ENCODE measurements at places on chromosomes 11 and 22. TPM values are rescaled to one million over a fixed set of nuclear protein-coding genes. Genes with fewer than 3 reads are reported as not detected.

C11orf52 gene
- 0.51 TPM for total RNA-seq

GRAP2 gene
- not detected for total RNA-seq

GRCh38 chr22:26798462-26799065 is 141.2 kb downstream of the MIAT start:
- no peak overlapping the region for H3K4me3 ChIP-seq
- no peaks in the 10 kb centered on the region for H3K27me3 ChIP-seq
- H3K36me3 ChIP-seq: no peaks in the 10 kb centered on the region
- no peak overlapping the region for H3K27ac ChIP-seq
- H3K4me1 ChIP-seq: peaks cover 11% of the 10 kb centered on the region
- DNase-seq: no peak

DNA sequence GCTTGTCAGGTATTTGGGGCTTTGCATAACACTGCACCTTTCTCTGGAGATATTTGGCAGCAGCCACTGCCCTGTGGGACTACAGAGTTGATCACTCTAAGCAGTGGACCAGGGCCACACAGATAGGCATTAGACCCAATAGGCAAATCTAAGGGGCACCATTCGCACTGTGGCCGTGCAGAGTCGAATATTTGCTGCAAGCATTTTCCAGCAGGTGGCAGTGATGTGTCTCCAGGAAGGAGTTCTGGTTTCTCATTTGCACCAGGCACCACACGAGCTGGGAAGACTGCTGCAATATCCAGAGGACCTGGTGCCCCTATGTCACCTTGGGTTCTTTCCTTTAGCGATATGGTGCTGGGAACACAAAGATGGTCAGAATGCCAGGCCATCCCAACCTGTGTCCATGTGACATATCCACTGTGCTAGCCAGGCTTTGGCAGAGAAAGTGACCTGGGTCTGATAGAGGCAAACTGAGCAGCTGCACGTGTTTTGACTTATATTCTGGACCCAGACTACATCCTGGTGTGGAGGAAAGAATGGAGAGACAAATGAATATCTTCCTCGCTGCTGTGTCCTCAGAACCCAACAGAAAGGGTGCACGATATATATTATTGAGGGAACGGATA is 318.7 kb downstream of the BUD13 start:
- no peak overlapping the region for H3K4me3 ChIP-seq
- DNase-seq: peak; percentile 5
- H3K4me1 ChIP-seq: no peaks in the 10 kb centered on the region
- no peaks in the 10 kb centered on the region for H3K36me3 ChIP-seq
- no peak overlapping the region for H3K27ac ChIP-seq
